Type B pancreatic cell (in vitro differentiated cells): ENCODE measurements at places on chromosomes 2 and 18. TPM values are rescaled to one million over a fixed set of nuclear protein-coding genes. Genes with fewer than 3 reads are reported as not detected.

LTBP1 gene
- 24.8 and 53.3 TPM in 2 replicates for total RNA-seq

- no peak for DNase-seq
Measured at GRCh38 chr18:78902795-78903435, 76.7 kb upstream of the SALL3 start.

DNA sequence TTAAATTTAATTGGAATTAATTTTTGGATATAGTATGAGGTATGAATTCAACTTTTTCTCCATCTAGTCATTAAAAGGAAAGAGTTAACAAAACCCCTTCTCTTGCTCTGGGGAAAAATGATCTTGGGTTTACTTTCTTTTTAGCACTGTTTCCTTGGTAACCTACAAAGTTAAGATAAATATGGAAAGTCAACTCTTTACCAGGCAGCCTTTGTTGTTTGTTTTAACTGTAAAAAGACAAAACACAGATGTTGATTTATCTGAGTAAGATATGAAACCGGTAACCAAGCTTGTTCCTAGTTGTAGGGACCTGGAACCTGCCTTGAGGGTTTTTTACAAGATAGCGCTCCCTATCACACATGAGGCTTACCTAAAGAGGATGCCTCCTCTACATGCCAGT is 10.1 kb upstream of the SANBR start:
- no peak for DNase-seq

GRCh38 chr2:239853706-239854327 is 171.3 kb downstream of the NDUFA10 start:
- DNase-seq, result no peak

- no peak for DNase-seq
Measured at GRCh38 chr2:12824351-12824777, 107.6 kb downstream of the TRIB2 start.

NGEF gene
- total RNA-seq, result 20.7 and 77.3 TPM in 2 replicates

C2orf80 gene
- total RNA-seq, result not detected in 2 replicates

- DNase-seq, result no peak
Measured at GRCh38 chr18:9001209-9001608, 101.3 kb upstream of the NDUFV2 start.

SULT1C2 gene
- total RNA-seq, result 4.2 and 5.9 TPM in 2 replicates
